ENCODE measurements at places on chromosomes 1 and 21. TPM values are rescaled to one million over a fixed set of nuclear protein-coding genes. Genes with fewer than 3 reads are reported as not detected.

S100A8 gene
- not detected for total RNA-seq

DNA sequence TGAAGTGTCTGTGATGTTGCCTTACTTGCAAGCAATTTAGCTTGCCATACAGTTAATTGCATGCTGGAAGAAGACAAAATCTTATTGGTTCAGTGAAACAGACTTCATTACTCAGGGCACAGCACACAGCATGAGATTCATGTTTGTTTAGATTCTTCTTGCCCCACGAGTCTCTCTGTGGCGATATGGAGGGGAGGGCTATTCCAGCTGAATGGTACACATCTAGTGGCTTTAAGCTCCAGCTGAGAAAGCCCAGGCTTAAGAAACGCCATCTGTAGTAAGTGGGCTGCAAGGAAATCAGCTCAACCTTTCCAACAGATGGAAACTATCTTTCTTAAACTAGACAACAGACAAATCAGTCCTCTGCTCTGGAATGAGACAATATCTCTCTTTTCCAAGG, 1022.0 kb downstream of the NCAM2 start:
- DNase-seq, result no peak

DNA sequence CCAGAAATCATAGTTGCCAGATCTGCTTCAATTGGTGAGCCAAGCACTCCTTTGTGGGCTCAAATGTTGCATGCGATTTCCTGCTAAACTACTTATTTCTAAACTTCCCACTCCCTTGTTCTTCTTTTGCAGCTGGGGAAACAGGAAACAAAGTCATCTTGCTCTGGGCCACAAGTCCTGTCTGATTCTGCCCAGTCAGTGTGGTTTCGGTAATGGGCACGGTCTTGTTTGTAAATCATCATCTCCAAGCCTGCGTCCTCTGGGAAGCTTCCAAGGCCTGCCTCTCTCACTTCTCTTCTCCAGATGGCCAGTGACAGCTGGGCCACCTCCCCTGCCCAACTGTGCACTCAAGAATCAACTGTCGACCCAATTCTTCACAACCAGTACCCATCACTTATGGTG, 4.4 kb downstream of the S100A8 start:
- no peak for DNase-seq

ERRFI1 gene
- total RNA-seq, result 3.3 TPM

FCRL5 gene
- total RNA-seq, result not detected

C1orf185 gene
- not detected for total RNA-seq

GRCh38 chr1:231776757-231777062, 150.1 kb downstream of the DISC1 start:
- no peak for DNase-seq

KRTAP19-3 gene
- total RNA-seq, result not detected

LIPI gene
- not detected for total RNA-seq

DNA sequence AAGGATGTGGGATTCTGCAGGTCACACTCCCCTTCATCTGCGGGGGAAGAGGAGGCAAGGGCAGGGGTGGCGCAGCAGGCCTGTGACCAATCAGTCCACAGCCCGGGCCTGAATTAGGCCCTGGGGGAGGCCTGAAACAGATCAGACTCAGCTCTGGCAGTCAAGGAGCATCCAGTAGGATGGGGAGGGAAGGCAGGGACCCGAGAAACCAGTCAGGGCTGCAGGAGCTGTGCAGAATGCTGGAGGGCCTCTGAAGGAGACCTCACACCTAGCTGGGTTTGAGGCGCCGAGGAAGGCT, 12.7 kb downstream of the TNNT2 start:
- no peak for DNase-seq

CFAP45 gene
- total RNA-seq, result 2.0 TPM

DNA sequence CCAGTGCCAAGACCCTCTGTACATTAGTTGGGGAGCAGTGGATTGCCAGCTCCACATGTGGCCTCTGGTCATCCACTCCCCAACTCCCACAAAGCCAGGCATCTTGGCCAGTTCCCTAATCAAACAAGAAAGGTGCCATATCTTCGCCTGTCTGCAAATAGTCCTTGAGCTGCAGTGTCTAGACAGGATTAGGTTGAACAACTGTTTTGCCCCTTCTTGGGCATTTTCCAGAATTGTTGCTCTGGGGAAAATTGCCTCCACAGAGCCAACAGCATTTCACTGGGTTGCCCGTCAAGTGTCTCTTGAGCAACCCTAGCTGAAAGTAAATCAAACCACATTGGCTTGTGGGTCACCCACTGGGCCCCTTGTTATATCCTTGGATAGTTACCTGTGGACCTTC, 109.3 kb downstream of the GDAP2 start:
- DNase-seq, result no peak

DNA sequence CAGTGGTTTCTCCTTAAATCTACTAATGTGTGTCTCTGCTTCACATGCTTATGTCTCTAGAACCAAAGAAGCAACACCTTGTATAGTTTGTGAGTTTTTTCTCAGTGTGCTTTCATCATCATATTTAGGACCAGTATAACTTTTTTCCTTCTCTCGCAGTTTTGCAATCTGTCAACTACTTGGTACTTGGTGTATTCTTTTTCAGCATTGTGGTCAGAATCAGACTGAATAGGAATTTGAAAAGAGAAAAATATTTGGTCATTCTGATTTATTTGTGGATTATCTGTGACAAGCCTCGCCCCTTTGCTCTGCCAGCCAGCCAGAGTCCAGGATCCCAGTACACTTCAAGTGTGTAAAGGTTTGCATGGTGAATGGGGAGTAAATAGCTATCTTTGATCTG, 122.3 kb downstream of the C1orf21 start:
- no peak for DNase-seq

EXTL1 gene
- not detected for total RNA-seq

GRCh38 chr1:156347331-156347730, 9.0 kb downstream of the TSACC start:
- DNase-seq, result no peak

- no peak for DNase-seq
These were observed 11.6 kb upstream of the AHDC1 start for GRCh38 chr1:27615346-27616192.

DNA sequence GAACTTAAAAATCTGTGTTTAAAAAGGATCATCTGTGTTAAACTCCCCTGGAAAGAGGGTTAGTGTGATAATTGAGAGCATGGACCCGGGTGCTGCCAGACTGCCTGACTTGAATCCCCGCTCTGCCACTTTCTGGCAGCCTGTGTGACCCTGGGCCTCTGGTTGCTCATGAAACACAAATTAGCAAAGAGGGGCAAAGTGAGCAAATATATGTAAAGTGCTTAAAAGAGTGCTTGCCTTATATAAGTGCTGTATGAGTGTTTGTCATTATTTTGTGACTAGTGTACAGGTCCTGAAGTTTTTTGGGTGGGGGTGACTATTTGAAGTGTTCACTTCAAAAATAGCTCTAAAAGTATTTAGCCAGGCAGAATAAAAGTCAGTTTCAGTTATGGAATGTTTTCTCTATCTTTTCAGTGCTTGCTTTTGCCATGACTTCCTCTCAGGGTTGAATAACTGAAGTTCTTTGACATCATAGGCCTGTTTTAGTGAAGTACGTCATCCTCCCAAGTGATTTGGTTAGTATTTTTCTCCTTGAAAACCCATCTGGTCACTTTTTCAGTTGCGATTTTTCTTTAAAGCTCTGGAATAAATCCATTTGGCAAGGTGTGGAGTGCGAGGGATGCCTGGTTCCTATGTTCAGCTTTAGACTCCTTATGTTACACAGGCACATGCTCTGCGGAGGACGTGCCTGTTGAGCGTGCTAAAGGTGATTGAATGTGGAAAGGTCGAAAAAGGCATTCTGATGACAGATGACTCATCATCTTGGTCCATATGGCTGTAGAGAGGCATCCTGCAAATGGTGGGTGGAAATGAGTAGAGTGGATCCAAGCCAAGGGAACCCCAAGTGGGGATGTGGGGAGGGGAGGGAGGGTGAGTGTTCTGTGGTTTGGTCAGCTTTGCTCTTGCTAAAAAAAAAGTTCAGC, 47.8 kb downstream of the AK4 start:
- no peak for DNase-seq

GRCh38 chr1:151972542-151973248, 21.0 kb downstream of the S100A10 start:
- peak; percentile 43 for DNase-seq

CENPL gene
- 38.3 TPM for total RNA-seq

GRCh38 chr1:22689505-22689904, 21.1 kb upstream of the EPHB2 start:
- DNase-seq, result no peak

DNA sequence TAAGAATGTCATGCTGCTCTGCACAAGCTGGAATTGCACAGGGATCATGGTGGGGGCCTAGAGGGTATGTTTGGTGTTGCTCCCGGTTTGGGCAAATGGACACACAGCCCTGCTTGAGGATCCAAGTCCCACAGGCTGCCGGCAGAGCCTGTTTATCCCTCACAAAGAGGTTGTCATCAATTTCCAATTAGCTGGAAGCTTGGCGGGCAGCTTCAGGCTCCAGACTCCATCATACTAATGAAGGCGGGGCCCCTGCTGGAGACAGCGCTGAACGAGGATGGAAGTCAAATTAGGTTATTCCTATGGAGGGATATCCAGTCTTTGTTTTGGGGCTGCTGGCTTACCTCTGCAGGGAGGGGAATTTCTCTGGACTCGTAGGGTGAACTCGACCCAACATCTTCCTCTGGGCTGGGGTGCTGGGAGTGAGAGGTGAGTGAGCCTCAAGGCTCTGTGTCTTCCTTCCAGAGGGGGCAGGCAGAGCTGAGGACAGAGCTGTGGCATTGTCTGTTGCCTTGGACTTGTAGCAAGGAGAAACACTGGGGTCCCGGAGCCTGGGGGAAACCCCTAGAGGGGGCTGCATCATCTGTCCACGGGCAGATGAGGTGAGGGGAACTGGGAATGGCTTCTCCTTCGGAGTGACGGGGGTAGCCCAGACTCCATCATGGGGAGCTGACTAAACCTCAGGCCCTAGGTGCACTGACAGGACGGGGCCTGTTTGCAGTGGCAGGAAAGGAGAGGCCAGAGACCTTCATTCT, 24.9 kb upstream of the PARP1 start:
- DNase-seq, result no peak

GRCh38 chr1:63857478-63857877, 83.7 kb downstream of the ROR1 start:
- no peak for DNase-seq

DNA sequence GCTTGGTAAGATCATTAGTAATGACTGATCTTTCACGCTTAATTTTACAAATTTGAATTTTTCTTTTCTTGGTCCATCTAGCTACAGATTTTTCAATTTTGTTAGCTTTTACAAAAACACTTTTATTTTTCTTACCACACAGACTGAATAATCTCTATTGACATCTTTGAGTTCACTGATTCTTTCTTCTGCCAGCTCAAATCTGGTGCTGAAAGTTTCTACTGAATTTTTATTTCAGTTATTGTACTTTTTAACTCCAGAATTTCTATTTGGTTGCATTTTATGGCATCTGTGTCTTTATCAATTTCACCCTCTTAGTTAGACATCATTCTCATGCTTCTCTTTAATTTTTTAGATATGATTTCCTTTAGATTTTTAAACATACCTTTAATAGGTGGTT, 584.7 kb downstream of the LMO4 start:
- no peak for DNase-seq

NFASC gene
- total RNA-seq, result 0.23 TPM

- DNase-seq, result no peak
These were observed 322.2 kb upstream of the BEND5 start for GRCh38 chr1:49098866-49099265.

HHAT gene
- 1.2 TPM for total RNA-seq

DNA sequence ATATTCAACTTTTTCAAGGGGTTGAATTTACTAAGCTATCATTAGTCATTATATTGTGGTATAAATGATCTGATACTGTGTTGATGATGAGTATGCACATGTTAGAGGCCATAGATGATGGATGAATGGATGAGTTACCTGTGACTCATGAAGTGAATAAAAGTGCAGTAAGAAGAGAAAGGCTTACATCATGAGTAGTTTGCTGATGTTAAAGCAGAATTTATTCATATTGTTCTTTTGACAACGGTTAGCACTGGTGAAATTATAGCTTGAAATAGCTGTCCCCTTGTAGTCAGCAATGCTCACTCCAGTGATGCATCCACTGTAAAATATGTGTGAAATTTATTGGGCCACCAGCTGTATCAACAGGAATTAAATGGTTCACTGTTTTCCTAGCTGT, 541.0 kb upstream of the ZRANB2 start:
- no peak for DNase-seq

CD1C gene
- not detected for total RNA-seq

GRCh38 chr1:202173993-202174392, 13.6 kb upstream of the PTPN7 start:
- no peak for DNase-seq

HPDL gene
- total RNA-seq, result 5.9 TPM
